CD4-positive, alpha-beta T cell (primary cell): ENCODE measurements at places on chromosomes 12 and 14. TPM values are rescaled to one million over a fixed set of nuclear protein-coding genes. Genes with fewer than 3 reads are reported as not detected.

DNA sequence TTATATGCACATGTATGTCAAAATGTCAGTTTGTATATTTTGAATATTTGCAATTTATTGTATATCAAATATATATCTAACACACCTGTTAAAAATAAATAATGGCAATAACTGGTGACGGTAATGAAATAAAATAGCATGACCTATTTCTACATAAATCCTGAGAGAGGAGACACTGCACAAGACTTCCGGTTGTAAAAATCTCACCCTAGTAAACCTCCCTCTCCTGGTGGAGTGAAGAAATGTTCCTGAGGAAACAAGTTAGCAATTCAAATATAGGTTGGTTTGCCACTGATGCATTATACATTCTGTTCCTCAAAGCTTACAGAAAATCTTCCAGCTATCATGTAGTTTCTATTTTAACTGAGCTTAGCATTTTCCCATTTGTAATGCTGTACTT is 166.1 kb upstream of the SYT10 start:
- no peak for DNase-seq

GRCh38 chr12:1213618-1214205 is 222.7 kb downstream of the ERC1 start:
- no peak for DNase-seq

GRCh38 chr12:56358836-56359532 is 923 bp downstream of the STAT2 start:
- DNase-seq: no peak

DNA sequence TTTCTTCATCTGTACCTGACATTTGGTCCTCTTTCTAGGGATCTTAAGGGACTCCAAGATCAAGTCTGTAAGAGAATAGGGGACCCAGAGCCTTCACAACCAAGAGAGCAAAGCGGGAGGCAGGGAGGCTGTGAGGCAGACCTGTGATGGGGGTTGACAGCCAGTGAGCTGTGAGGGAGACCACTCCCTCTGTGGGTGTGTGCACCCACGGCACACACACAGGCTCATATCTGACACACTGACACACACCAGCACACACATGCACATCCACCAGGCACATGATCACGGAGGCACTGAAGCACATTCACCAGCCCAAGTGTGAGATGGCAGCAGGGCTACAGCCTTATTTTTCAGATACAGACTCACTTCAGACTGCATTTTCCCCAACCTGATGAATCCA is 55.2 kb downstream of the SPTB start:
- DNase-seq: no peak

GRCh38 chr14:25537846-25538455 is 488.0 kb upstream of the STXBP6 start:
- no peak for DNase-seq

DNA sequence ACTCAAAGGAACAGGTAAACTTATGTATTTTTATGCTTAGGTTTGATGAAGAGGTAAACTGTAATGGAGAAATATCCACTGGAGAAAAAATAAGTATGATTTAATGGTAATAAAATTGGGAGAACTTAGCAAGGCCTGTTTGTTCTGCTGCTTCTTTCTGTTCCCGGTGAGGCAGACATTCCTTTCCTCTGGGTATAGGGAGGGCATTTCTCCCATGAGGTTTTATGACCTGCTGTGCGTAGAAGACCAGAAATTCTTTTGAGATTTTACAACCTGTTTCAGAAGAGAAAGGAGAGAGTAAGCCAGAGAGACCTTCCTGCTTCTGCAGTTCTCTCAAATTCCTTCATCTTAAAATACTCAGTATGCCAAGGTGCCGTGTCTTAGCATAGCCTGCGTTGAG is 139.4 kb upstream of the RMST start:
- DNase-seq: no peak

- DNase-seq: no peak
Measured at GRCh38 chr14:61429316-61429715, 107.9 kb downstream of the PRKCH start.

DNA sequence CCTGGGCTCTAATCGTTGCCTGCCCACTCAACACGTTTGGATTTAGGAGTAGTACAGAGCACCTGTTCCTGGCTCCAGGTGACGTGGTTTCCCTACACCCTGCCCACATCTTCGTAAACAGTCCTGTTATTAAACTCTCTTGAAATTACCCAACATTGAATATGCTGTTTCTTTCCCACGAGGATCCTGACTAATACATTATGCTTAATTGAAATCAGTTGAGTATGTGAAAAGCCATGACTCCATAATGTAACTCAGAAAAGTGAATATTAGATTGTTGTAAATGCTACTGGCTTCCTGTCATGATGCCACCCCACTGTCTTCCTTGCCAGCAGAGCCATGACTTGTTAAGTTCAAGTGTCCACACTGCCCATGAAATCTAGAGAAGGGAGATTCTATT is 21.6 kb downstream of the AK7 start:
- DNase-seq: no peak

DNA sequence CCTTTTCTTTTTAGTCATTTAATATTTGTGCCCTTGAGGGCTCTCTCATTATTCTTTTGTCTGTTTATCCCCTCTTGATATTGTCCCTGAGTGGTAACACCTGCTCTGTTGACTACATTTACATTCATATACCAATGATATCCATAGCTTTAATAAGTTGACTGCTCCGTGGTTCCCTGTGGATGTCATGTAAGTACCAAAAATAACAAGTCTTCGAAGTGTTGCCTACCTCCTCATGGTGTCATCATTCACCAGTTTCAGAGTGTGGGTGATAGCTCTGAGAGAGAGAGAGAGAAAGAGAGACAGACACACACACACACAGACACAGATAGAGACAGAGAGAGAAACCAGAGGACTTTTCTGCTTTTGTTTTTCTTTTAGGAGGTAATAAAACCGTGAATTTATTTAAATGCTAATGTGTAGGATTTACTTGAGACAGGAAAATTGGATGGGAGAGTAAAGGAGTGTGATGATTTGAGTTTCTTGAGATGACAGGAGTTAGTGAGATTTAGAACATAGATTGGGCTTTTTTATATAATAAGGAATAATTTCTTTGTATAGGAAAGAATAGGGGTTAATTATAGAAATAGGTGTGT is 52.2 kb downstream of the PAPOLA start:
- DNase-seq: no peak

HAL gene
- 0.95 TPM for total RNA-seq

B4GALNT1 gene
- total RNA-seq: not detected

PMEL gene
- total RNA-seq: not detected

CCDC85C gene
- 5.8 TPM for total RNA-seq

SART3 gene
- 95.1 TPM for total RNA-seq

STAC3 gene
- total RNA-seq: 3.0 TPM

LRRC10 gene
- total RNA-seq: not detected

OR10G3 gene
- total RNA-seq: not detected
